ENCODE measurements at places on chromosomes 1 and 21. TPM values are rescaled to one million over a fixed set of nuclear protein-coding genes. Genes with fewer than 3 reads are reported as not detected.

DNA sequence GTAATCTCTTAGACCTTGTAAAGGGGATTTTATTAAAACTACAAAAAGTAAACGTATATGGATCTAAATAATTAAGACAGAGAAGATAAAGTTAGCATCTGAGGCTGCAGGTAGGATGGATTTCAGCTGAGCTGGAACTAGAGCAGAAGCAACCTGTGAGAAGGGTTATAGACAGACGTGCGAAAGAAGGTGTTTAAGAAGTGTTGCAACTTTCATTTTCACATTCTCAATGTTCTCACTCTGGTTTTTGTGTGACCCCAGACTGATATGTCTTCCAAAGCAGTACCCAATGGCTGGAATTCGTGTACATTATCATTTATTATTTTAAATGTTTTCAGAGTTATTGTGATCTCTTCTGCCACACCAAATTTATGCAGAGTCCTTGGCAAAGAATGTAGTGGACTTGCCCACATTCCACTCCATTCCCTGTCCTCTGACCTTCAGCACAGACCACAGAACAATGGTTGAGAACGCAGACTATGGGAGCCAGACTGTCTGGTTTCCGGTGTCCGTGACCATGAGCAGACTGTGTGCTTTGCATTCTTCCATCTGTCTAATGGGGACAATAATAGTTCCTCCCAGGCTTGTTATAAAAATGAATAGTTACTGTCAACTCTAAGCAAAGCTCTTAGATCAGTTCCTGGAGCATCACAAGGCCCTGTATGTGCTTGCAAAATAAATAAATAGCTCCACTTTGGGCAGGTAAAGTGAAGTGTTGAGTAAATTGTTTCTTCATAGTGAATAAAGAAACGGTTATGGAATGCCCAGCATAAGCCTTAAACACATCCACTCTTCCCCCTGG lies 140.6 kb upstream of the SAMSN1 start:
- DNase-seq: no peak

SLC9A1 gene
- 1.4 TPM for total RNA-seq

GRCh38 chr1:47992720-47993415 lies 4.3 kb downstream of the TRABD2B start:
- no peak for DNase-seq

DNA sequence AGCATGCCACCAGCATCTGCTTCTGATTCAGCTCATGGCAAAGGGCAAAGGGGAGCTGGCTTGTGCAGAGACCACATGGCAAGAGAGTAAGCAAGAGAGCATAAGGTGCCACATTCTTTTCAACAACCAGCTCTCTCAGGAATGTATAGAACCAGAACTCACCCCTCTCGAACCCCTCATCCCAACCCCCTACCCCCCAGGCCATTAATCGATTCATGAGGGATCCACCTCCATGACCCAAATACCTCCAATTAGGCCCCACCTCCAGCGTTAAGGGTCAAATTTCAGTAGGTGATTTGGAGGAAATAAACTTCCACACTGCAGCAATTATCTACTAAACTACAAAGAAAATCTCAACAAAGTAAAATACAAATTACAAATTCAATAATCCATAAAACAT lies 32.2 kb upstream of the LRRC7 start:
- no peak for DNase-seq

B3GALT5 gene
- total RNA-seq: 1.2 TPM

DNA sequence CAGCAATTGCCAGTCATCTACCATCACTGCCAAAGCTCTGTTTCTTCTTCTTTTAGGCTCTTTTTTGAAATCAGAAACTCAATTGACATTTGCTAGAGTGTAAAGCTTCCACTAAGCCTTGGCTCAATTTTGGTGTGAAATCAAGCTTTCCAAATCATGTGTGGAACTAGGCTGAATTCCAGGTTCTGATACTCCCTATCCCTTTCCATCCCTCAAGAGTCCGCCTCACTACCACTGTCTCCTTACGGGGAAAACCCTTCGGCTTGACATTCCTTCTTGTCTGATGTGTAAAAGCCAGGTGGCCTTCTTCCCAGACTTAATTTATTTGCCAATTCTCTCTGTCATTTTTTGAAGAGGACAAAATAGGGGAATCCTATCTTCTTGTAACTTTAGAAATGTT lies 47.2 kb upstream of the PRMT6 start:
- no peak for DNase-seq

DNA sequence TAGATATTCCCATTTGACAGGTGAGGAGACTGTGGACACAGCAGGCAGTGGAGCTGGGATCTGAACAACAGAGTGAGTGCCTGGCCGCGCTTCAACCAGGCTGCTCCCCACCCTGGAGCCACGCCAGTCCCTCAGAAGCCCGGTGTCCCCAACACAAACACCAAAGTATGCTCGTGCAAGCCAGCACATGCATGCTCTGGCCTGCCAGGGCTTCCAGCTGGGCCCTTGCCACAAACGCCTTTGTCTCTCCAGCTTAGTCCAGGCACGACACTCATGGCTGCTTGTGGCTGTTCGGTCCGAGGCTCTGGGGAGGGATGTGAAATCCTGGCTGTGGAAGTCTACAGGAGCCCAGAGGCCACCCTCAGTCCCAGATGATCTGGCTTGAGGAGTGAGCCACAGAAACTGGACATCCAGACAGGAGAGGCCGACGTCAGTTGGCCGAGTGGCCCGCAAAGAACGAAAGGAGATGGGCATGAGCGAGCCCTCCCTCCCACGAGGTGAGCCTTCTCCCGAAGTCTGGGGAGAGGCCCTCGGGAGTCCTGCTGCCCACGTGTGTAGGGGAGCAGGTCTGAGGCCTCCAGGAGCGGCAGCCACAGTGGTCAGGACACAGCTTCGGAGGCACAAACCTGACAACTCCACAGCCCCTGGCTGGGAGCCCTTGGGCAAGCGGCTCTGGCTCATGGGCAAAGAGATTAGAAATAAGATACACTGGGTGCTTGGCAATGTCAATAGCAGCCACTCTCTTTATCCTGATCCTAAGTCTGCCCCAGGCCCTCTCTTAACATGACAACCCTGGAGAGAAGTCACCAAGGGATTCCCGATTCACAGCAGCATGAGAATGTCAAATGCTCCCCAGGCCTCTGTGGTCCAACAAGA lies 117.1 kb upstream of the IFFO2 start:
- DNase-seq: no peak

DNA sequence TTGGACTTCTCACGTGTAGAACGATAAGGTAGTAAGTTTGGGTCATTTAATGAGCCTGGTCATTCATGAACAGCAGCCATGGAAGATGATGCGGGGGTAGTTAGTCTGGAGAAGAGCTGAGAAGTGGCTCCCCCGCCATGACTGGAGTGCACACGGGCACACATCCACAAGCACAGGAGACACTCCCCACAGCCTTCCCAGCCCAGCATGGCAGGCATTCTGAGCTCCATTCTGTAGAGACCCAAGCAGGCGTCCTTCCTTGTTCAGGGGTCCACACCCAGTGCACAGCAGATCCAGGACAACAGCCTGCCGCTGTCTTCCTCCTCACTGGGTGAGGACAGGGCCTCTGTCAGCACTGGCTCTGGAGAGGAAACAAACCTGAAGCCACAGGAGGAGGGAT lies 57.0 kb downstream of the SCCPDH start:
- DNase-seq: no peak

Data from umbilical cord (tissue), 2 donors.